ENCODE measurements at places on chromosomes 11 and 22.

GRCh38 chr11:84061726-84062125, 775.6 kb upstream of the CCDC90B start:
- DNase-seq: no peak

GRCh38 chr11:131656839-131657211, 286.4 kb downstream of the NTM start:
- DNase-seq: no peak

- no peak for DNase-seq
Observed at GRCh38 chr11:121671283-121672168, 218.8 kb upstream of the SORL1-AS1 start.

- no peak for DNase-seq
Observed at GRCh38 chr22:17896586-17896985, 122.3 kb upstream of the BID start.

DNA sequence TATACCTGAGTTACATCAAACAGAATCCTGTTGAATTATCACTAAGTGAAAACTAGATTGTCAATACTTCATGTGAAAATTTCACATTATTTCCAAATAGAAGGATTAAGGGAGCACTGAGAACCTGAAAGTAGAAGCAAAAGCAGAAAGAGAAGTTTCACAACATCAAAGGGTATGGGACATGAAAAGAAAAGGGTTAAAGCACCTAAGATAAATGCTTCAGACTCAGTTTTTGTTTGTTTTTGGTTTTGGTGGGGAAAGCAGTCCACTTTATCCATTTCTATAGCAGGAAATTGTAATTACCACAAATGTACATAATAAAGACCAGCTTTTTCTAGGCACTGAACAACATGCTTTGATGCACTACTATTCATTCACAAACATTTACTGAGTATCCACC, 1069.7 kb upstream of the CCDC90B start:
- DNase-seq: no peak

All from omental fat pad (tissue), 4 donors.